ENCODE measurements at places on chromosomes 2 and 18.

- no peak for DNase-seq
Observed at GRCh38 chr2:176272870-176273459, 3.7 kb downstream of the MTX2 start.

- no peak for DNase-seq
Observed at GRCh38 chr2:241575624-241576292, 17.2 kb downstream of the BOK start.

GRCh38 chr2:57044931-57045635, 861.3 kb downstream of the CCDC85A start:
- DNase-seq, result no peak

DNA sequence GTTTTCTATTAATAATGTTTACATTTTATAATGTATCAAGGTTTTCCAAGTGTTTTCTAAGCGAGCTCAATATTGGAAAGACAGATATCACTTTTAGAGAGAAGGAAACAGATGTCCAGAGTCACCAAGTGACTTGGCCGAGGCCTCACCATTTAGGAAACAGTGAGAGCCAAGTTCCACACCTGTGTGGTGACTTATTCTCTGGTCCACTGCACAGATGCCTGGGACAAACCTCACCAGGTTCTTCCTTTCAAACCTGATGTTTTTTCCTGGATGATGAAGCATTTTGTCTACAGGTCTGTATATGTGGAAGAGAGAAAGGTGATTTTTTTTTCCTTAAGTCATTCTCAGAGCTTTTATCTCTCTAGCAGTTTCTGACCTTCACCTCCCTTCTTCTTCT, 280.7 kb downstream of the LPIN1 start:
- DNase-seq, result no peak

DNA sequence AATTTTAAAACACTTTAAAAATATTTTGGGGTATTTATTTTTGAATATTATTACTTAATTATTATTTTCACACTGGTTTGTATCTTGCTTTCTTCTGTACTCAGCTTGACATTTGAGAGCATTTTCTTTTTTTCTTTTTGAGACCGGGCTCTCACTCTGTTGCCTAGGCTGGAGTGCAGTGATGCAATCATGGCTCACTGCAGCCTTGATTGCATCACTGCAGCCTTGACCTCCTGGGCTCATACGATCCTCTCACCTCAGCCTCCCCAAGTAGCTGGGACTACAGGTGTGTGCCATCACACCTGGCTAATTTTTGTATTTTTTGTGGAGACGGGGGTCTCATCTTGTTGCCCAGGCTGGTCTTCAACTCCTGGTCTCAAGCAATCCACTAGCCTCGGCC, 79.9 kb upstream of the DLX2 start:
- DNase-seq, result no peak

DNA sequence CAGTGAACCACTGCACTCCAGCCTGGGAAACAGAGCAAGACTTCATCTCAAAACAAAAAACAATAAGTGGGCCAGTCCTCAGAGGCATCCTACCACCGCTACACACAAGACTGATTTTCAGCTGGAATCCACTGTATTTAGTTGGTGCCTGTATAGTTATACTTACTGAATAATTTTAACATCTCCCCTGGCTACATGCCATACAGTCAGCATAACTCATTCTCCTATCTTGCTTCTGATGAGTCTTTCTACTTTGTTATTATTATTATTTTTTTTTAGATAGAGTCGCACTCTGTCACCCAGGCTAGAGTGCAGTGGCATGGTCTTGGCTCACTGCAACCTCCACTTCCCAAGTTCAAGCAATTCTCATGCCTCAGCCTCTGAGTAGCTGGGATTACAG, 19.9 kb upstream of the CAB39 start:
- DNase-seq, result no peak

DNA sequence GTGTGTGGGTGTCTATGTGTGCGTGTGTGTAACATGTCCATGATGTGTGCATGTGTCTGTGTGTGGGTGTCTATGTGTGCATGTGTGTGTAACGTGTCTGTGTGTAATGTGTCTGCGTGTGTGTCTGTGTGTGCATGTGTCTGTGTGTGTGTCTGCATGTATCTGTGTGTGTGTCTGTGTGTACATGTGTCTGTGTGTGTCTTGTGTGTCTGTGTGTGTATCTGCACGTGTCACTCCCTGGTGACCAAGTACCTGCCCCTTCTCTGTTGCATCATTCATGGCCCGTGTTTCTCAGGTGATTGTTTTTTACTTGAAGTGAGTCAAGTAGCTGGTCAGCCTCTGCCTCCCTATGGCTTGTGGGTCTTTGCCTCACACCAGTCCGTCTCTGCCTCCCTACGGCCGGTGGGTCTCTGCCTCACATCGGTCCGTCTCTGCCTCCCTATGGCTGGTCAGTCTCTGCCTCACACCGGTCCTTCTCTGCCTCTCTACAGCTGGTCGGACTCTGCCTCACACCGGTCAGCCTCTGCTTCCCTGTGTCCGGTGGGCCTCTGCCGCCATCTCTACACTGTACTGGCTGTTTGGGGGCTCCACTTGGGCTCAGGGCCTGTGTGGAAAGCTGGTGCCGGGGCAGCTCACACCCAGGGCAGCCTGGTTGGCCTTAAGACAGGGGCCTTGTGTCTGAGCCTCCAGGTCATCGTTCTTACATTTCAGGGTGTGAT, 31.6 kb downstream of the KCNG2 start:
- DNase-seq, result no peak

GRCh38 chr18:77733292-77733903, 483.8 kb downstream of the GALR1 start:
- DNase-seq, result no peak

DNA sequence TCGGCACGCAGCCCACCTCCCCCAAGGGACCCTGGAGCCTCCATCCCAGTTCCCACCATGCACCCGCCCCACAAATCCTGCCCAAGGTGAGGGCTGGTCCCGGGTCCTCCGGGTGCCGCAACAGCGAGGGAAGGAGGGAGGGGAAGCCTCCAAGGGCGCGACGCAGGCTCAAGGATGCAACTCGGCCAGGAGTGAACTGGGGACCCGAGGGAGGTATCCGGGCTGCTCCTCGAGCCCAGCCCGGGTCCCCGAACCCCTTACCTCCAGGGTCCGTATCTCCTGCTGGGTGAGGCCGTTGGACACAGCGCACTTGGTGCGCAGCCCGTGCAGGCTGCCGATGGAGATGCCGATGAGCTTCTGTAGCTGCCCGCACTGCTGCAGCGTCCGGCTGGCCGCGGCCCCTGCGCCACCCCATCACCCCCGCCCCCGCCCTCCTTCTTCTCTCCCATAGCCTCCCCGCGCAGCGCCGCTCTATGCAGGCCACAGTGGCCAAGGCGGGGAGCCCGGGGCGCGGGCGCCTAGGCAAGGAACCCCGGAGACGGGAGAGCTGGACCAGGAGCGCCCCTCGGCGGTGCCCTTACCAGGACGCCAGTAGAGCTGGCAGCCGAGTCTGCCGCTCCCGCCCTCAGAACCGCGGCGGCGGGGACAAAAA, 124.1 kb downstream of the ANKRD30BL start:
- no peak for DNase-seq

- no peak for DNase-seq
Observed at GRCh38 chr2:219575566-219576504, 3.7 kb downstream of the INHA start.

DNA sequence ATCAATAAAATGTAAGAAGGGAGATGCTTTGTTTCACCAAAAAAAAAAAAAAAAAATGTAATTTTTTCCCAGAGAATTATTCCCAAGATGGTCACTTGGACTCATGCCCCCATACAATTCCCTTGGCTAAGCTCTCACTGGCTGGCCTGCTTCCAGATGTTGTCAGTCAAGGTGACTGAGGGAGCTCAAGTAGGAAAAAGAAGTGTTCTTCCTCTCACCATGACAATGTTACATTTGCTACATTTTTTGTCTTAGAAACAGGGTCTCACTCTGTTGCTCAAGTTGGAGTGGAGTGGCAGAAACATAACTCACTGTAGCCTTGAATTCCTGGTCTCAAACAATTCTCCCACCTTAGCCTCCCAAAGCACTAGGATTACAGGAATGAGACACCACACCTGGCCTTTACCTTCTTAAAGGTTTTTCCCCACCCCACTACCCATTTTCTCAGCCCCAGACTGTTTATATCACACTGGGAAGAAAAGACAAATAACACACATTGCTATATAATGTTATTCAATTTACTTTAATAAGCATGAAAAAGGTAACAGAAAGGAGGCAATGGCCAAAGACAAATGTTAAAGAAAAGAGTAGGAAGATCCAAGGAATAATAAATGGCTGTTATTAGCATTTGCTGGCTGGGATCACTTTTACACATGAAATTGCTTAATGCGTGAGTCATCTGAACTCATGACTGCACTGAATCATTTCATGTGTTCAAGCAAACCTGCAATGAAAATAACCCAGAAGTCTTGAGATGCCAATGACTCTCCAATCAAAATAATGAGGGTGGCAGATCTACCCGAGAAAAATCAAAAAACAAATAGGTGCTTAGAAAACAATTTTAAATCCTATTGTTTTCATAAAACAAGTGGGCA, 45.2 kb downstream of the ACVR1 start:
- no peak for DNase-seq

GRCh38 chr18:39741755-39742466, 2176.3 kb upstream of the CELF4 start:
- DNase-seq, result no peak

GRCh38 chr18:12540751-12541150, 117.2 kb downstream of the SPIRE1 start:
- DNase-seq, result no peak

- no peak for DNase-seq
Observed at GRCh38 chr2:51490576-51491234, 458.8 kb upstream of the NRXN1 start.

GRCh38 chr18:40949114-40949950, 1005.7 kb upstream of the PIK3C3 start:
- DNase-seq, result no peak

DNA sequence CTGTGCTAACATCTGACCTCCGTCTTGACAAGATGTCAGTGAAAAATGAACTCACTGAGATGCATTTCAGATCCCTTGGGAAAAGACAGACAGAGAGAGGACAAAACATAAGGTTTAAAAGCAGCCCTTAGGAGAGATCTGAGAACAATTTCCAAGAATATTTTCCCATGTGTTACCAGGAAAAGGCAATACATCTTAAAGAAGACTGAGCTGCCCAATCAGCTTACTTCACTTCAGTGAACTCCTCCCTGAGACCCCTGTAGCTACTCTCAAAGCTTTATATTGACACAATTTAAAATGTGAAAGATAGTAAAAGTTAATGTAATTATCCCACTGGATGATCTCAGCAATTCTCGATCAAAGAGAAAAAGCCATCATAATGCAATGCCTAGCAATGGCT, 505.0 kb downstream of the DCC start:
- DNase-seq, result no peak

DNA sequence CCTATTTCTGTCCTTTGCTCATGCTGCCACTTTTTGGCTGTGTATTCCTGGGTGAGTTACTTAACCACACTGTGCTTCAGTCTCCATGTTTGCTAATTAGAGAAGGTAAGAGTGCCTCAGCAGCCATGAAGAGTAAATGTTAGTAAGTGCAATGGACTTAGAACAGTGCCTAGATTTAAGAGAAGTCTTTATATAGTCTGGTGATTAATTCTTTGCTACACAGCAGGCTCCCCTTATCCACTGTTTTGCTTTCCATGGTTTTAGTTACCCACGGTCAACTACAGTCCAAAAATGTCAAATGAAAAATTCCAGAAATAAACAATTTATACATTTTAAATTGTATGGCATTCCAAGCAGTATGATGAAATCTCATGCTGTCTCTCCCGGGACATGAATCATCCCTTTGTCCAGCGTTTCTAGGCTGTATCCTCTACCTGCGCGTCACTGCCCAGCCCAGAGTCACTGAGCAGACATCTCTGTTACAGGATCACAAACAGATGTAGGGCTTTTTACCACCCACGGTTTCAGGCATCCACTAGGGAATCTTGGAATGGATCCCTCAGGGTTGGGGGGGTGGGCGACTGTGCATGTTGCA, 91.0 kb downstream of the CTIF start:
- DNase-seq, result no peak

DNA sequence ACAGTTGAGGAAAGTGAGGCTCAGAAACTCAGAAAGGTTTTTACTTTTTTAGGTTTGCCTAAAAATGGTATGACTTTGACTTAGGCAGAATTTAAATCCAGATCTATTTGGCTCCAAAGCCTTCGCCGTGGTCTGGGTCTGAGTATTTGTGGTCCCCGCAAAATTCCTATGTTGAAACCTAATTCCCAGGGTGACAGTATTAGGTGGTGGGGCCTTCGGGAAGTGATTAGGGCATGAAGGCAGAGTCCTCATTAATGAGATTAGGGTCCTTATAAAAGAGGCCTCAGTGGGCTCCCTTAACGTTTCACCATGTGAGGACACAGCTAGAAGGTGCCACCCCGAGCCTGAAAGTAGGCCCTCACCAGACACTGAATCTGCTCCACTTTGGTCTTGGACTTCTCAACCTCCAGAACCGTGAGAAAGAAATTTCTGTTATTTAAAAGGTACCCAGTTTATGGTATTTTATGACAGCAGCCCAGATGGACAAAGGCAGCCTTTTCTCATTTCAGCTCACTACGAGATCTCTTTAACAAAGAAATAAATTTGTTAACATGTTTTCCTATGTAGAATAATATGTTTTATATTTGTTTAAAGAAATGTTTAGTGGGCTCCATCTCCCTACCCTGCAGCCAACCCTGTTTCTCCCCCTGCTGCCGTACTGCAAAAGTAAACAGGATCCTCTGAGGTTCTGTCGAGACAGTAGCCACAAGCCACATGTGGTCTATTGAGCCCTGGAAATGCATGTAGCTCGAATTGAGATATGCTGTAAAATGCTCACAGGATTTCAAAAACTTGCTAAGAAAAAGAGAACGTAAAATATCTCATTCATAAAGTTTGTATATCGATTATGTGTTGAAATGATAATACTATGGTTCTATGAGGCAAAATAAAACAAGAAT, 80.6 kb downstream of the MOGAT1 start:
- DNase-seq, result no peak

DNA sequence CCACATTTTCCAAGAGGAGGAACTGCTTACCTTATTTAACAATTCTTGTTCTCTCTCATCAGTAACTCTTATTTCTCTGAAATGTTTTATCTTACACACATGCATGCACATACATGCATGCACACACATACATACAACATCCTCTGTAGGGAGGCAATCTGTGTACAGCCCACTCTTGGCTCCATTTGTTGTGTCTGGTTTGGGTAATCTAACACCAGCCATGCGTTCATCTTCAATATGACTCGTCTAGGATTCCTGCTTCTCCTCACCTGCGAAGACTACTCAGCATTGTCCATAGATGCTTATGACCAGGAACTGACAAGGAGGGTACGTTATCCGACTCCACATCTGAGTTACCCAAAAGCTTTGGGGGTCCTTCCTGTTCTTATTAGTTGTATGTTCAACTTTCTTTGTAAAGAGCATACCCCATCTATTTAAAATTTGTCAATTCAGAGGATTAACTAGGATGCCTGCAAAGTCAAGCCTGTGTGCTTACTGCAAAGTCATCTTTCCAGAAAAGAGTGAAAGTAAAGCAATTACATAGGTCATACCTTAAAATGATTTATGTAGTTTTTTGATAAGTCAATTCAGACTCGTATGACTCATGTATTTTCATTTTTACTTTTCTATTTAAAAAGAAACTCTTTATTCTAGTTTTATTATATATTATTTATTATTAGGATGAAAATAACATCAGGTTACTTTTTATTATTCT, 18.2 kb downstream of the LYPD6B start:
- no peak for DNase-seq

- no peak for DNase-seq
Observed at GRCh38 chr2:98569915-98570314, 38.4 kb downstream of the COA5 start.

- DNase-seq, result no peak
Observed at GRCh38 chr2:236764716-236765115, 195.1 kb downstream of the ACKR3 start.
